ENCODE measurements at places on chromosomes 16 and 17. TPM values are rescaled to one million over a fixed set of nuclear protein-coding genes. Genes with fewer than 3 reads are reported as not detected.

Gene SLC16A11
- total RNA-seq, result 2.1 TPM

Gene ABCC12
- not detected for total RNA-seq

- no peak for DNase-seq
These were observed 44.9 kb downstream of the MEAK7 start for GRCh38 chr16:84459533-84459894.

DNA sequence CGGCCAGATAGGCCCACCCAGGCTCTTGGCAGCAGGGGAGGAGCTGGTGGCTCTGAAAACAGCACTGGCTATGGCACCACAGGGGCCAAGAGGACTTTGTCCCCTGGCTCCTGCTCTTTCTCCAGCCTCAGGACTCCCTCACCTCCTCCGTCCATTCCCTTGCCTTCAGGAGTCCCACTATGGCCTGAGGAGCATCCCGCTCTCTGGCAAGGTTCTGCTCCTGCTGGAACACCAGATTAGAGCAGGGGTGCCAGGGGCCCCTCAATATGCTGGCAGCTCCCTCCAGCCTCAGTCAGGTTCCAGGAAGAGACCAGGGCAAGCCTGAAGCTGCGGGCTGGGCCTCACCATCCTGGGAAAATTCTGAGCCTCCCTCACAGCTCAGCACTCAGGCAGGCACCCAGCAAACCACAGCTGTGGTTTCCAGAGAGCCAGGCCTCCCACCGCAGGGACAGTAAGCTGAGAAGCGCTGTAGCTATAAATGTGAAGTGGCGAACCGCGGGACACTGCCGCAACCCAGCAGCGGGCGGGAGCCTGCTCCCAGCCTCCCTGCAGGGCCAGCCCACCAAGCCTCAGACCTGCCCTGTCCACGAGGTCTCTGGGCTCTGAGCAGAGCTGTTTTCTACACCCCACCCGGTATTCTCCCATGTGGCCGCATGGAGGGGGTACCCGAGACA is 25.7 kb downstream of the C17orf100 start:
- peak; percentile 17 for DNase-seq

- DNase-seq, result no peak
These were observed 10.2 kb downstream of the GP2 start for GRCh38 chr16:20317117-20317516.

DNA sequence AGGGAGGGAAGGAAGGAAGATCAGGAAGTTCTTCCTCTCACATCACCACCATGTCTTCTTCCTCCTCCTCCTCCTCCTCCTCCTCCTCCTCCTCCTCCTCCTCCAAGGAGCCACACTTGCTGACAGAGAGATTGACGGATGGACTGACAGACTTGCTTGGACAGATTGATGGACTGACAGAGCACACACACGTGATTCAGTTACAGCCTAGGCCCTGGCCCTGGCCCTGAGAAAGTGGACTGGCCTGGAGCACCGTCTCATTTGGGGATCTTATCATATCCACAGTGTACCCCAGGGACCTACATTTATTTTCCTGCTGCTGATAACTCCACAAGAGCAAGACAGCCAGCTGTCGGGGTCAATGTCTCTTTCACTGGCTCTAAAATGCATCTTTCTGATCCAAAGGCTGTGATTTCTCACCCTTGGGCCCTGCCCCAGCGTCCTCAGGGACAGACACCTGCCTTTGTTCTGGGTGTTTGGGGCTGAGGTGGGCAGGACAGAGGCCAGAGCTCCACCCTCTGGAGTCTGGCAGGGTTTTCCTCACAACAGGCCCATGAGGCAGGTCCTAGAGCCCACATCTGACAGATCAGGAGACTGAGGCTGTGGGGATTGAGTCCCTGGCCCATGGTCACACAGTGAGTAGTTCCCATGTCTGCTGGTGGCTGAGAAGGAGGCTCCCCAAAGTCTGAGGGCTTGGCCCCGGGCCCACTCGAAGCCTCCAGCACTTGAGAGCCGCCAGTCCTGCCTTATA is 2.3 kb upstream of the P2RX1 start:
- DNase-seq, result no peak

DNA sequence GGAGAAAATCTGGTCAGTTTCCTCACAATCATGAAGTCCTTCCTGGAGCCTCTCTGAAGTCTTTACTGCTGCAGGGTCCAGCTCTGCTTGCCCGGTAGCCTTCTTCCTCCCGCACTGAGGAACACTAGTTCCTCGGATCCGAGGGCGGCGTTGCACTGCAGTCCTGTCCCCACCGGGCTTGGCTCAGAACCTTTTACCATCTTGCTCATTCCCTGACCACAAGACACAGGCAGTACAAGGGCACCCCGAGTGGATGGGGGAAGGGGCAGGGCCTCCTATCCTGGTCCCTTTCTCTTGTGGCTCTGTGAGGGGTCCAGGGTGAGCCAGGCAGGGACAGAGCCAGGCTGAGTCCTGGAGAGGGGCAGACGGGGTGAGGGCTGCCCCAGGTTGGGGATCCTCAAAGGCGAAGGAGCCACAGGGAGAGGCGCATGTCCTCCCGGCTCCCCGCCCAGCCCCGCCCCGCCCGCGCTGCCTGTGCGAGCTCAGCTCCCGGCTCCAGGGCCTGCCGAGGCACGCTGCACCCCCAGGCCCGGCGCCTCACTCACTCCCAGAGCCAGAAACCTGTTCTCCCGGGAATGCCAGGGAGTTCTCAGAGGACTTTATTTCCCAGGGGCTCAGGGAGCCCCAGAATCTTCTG is 1.5 kb downstream of the FOXN1 start:
- no peak for DNase-seq
